Stimulated activated CD4-positive, alpha-beta T cell treated with anti-CD3 and anti-CD28 coated beads, Interleukin-4, amount 100 ng/mL, for 48 hours (primary cell): ENCODE measurements at places on chromosomes 5 and 9.

GRCh38 chr5:29905626-29906353 lies 1287.7 kb upstream of the CDH6 start:
- no peak for DNase-seq

DNA sequence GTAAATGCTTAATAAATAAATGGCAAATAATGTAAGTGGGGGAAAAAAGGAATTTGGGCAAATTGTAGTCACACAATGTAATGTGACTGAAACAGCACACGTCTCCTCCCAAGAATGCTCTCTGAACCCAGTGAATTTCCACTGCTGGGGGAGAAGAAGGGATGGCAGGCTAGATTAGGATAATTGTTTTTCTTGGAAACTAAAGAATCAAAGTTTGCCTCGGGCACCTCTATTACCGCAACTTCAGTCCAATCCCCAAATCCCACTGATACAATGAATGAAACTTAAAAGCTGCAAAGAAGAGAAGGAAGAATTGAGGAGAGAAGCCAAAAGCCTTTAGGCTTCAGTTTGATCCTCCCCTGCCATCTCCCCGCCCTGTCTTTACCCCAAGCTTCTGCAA lies 423.2 kb upstream of the PAPPA start:
- DNase-seq = no peak

DNA sequence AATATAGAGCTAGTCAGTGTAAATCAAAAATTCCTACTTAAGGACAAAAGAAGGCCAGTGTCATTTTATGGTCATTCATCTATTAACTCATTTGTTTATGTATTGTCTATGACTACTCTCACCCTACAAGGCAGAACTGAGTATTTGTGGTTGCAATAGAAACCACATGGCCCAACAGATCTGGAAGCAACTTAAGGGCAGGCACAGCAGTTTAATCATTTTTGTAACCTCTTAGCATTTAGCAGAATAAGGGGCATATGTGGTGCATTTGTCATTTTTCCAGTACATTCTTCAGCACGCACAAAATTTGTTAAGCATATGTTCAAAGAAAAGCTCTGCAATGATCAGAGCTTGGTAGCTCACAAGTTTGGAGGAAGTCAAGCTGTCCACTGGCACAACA lies 1.1 kb downstream of the FKBP15 start:
- no peak for DNase-seq

- DNase-seq = no peak
Observed at GRCh38 chr5:79562351-79563246, 48.7 kb upstream of the HOMER1 start.

DNA sequence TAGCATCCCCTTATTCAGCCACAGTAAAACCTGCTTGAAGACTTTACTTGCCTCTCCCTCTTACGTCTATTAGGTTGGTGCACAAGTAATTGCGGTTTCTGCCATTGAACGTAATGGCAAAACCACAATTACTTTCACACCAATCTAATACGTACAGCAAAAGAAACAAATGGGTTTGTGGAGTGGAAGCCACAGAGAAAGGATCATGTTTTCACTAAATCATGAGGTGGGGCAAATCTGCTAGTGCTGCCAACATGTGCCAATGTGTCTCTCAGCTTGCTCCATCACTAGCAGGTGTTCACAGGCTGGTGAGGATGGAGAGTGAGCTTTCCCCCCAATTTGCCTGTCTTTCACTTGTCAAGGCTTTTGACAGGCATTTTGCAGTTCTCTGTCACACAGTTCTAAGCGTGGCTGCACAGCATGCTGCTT lies 15.9 kb downstream of the DMAC1 start:
- no peak for DNase-seq

DNA sequence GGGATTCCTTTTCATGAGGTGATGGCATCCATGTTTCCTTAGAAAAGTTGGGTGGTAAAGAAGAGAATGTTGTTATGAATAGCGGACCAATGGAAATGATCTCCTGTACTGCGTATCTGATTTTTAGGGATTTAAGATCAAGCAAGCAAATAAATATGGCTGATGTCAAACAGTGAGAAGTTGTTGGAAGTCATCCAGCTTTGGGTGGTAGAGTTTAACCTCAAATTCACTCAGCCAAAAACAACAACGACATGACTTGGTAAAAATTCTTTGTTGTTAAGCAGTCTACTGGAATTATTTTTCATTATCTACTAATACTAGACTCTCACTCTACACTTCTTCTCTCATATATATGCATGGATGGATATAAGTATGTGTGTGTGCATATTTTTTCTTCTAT lies 426.5 kb downstream of the CTNND2 start:
- no peak for DNase-seq

- DNase-seq = no peak
Observed at GRCh38 chr5:34923694-34924461, 5.5 kb upstream of the DNAJC21 start.

GRCh38 chr5:89273289-89273688 lies 390.3 kb upstream of the MEF2C start:
- DNase-seq = no peak

- DNase-seq = no peak
Observed at GRCh38 chr9:118701985-118702384, 667.2 kb downstream of the BRINP1 start.

GRCh38 chr5:81363093-81363871 lies 30.7 kb downstream of the ACOT12 start:
- no peak for DNase-seq

DNA sequence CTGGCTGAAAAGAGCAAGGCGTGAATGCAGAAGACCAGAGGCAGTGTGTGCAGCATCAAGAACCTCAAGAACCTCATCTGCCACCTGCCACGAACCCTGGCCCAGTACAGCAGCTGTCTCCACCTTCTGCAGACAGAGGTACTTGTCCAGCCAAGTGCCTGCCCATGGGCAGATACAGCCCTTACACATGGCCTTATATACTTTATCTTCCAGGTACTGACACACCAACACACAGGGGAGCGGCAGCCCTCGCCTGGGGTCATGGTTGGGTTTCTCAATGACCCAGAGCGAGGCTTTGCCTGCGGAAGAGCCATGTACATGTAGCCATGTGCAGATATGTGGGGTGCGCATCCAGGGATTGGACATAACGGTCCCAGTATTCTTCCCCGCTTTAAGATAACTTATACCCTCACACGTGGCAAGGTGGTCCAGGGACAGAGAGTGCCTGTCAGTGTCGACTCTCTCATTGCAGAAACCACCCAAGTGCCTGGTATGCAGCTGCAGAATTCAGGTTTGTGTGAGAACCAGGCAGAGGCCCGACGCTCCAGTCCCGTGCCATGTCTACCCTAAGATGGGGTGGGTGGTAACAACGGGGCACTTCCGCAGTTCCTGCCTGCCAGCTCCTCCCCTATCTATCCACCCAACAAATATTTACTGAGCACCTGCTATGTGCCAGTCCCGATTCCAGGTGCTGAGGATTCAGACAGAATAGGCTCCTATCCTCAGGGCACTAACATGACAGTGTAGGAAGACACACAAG lies 206.9 kb downstream of the FSTL4 start:
- no peak for DNase-seq

GRCh38 chr9:89808076-89808755 lies 203.4 kb downstream of the GADD45G start:
- no peak for DNase-seq

- no peak for DNase-seq
Observed at GRCh38 chr5:147479949-147480348, 29.9 kb downstream of the DPYSL3 start.

- DNase-seq = no peak
Observed at GRCh38 chr5:97412959-97413358, 229.9 kb upstream of the RIOK2 start.

DNA sequence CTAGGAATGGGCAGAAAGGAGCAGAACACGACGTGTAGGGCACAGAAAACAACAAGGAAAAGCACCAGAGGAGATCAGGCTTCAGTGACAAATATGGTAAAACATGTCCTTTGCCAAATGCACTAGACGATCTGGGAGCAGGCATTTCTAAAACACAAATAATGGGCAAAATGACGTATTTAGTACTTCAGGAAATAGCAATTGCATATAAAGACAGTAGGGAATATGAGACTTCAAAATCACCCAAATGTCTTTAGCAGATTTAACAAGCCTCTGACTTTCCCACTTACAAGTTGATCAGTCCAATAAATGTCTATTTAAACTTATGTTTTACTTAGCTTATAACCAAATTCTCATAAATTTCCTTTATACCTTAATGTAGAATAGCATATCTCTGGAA lies 969.6 kb upstream of the C9orf72 start:
- no peak for DNase-seq

- no peak for DNase-seq
Observed at GRCh38 chr9:1599961-1600360, 415.2 kb upstream of the SMARCA2 start.

GRCh38 chr5:96687080-96687479 lies 24.9 kb downstream of the CAST start:
- no peak for DNase-seq

GRCh38 chr5:152171888-152172287 lies 233.2 kb downstream of the NMUR2 start:
- no peak for DNase-seq

DNA sequence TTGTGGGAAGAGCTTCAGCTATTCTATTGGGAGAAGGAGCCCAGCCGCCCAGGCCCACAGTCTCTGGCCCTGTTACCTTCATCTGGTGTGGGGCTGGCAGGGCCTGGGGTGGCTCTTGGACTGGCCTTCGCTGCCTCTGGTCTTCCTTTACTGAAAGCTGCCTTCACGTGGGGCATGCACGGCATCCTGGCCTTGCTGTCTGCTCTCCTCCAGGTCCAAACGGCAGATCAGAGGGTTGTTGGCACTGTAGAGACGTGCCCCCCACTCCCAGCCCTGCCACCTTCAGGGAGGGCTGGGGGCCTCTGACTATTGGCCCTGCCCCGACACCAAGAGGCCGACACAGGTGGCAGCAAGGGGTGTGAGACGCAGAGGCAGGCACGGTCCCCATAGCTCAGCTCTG lies 291.3 kb upstream of the IRX1 start:
- DNase-seq = no peak

GRCh38 chr9:36416890-36417289 lies 16.8 kb upstream of the RNF38 start:
- DNase-seq = no peak

DNA sequence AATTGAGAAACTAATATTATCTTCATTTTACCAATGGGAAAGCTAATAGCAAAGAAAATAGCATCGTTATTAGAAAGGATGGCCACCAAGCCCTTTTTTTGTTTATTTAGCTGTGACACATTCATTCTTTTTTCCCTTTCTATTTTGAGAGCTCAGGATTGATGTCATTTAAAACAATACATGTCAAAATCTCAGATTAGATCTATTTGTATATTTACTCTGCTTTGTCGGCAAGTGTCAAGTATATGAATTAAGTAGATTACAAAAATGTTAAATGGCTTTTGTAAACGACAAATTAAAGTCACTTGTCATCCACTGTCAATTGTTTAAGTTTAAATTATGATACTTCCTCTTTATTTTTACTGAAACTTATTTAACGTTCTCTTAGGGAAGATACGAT lies 118.9 kb downstream of the PAM start:
- no peak for DNase-seq

GRCh38 chr5:93512799-93513198 lies 68.2 kb downstream of the NR2F1-AS1 start:
- no peak for DNase-seq

- DNase-seq = no peak
Observed at GRCh38 chr5:76376148-76376865, 26.8 kb upstream of the IQGAP2 start.
